ENCODE measurements at places on chromosomes 3 and 15.
A peak's percentile ranks its signal among the peaks of the same experiment; 100 is the strongest.

- DNase-seq = no peak
These were observed 2.1 kb upstream of the PAQR9 start for GRCh38 chr3:142965581-142965980.

DNA sequence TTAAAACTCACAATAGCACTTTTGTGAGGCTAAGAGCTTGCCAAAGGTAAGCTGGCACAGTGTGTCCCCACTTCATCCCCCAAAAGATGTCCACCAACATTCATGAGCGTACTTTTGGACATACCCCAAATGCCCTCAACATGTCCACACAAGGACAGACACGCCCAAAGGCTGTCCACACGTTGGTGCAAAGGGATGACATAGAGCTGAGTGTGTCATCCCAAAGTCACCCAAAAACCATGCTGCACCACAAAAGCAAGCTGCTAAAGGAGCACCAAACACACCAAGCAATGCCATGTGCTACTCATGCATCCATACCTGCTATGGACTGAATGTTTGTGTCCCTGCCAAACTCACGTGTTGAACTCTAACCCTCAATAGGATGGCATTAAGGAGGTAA is 57.9 kb downstream of the KLF13 start:
- no peak for DNase-seq

DNA sequence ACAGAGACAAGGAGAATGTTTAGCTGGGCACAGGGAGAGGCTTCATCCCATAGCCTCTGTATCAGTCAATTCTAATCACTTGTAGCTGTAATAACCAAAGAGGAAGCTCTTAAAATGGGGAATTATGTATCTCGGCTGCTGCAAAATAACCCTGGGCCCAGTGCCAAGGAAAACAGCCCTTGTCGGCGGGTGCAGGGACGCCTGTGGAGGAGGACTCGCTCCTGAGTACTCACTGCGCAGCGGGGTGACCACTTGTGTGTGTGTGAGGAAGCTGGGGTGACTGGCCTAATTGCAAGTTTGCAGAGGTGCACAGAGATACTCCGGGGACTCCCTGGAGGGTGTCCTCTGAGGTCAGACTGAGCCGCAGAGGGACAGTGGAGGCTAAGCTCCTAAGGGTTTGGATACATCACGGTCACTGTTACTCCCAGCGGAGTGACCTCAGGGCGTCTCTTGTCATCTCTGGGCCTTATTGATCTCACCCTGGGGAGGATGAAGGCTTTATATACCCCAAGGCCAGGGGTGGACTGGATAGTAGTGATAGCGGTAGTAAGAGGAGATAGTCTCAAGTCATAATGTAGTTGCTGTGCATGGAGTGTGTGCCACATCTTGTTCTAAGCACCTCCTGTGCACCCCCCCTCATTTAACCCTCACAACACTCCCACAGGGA is 37.2 kb downstream of the SLC6A6 start:
- peak; percentile 87 for DNase-seq

DNA sequence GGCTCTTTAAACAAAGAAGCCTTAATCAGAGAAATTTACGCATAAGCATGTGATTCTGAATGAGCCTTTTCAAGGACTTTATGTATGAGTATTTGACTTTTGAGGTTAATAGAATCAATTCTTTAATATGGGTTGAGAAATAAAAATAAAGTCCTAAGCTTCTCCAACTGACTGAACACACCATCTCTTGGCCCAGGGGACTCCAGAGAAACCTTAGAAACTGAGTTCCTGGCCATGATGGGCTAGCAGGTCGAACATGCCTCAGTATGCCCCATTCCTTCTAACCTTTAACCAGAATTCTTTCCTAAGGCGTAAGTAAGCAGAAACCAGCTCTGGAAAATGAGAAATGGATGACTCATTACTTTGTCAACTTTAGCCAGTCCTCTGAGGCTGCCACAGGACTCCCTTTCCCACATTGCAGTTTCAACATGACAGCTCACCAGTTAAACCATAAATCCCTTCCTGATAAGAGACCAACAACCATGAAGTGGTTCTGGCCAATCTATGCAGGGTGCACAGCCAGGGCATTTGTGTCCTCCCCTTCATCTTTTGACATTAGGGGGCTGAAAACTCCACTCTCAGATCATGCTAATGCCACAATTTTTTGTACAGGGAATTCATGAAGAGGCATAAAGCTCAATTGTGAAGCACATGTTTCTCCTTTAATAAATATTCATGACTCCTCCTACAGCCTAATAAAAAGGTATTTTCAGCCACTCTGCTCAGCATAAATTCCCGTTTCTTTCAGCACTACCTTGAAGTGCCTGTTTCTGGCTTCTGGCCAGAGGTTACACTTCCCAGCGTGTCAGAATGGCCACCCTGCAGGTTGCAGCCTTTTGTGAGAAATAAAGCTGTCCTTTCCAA is 33.3 kb downstream of the TM4SF18 start:
- no peak for DNase-seq

DNA sequence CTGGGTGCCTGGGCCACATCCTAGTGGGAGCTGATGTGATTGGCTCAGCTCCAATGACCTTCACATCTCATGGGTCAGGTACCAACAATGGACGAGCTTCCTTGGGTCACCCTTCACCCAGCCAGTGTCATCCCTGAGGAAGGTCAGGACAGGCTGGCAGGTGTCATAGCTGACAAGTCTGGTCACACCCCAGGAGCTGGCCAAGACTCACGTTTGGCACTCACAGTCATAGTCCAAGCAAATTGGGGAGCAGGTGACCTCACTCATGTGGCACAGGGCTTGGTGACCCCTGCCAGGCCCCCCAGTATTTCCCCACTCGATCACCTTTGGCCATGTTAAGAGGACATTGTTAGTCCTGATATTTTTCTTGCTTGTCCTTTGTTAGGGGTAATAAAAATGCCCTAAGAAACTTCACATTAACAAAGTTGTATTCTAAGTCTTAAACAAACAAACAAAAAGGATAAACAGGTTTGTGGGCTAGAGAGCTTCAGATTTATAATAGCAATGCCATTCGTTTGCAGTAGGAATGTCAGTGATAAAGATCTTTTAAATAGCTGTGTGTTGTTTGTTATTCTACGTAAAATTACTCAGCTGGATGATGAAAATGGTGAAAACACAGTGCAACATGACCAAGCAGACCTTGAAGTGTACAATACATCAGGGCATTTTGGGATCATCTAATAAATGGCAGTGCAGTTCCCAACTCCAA is 79.5 kb upstream of the POMGNT2 start:
- no peak for DNase-seq

- DNase-seq = no peak
These were observed 339.6 kb upstream of the TPRG1 start for GRCh38 chr3:188832146-188832545.

DNA sequence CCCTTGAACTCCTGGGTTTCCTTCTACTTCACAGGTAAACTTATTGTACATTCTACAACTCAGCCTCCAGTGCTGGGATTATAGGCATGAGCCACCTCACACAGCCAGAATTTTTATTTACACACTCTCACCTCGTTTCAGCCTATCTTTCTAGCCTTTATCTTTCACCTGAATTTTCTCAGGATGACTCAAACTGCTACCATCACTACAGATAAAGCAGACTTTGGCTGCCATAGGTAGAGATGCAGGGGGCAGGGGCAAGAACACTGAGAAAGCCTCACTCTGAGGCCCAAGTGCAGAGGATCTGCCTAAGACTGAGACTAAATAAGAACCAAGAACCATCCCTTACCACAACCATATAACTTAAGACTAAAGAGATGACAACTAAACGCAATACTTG is 59.0 kb downstream of the ETFA start:
- no peak for DNase-seq

DNA sequence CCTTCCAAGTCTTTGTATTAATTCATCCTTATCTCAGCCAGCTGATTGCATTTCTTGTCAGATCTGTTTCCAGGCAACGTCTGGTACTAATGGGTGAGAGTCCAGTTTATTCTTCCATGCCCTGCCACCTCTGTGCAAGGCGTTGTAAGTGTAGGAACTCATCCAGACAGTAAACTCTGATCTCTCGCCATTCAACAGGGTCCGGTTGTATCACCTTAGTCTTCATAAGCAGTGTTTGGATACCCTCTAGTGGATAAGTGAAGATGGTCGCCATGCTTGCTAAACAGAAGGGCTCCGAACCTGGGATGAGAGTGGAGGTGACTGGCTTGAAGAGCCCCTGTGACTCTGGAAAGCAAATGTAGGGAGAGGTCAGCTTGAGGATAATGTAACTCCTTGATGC is 51.6 kb upstream of the CMTM7 start:
- peak; percentile 65 for DNase-seq

GRCh38 chr3:15205934-15206661 is at the start of gene CAPN7:
TSS of gene CAPN7 (plus strand) at chr3:15206246. CDS start at chr3:15206496, 250 bp downstream.
- peak; percentile 98 for DNase-seq

DNA sequence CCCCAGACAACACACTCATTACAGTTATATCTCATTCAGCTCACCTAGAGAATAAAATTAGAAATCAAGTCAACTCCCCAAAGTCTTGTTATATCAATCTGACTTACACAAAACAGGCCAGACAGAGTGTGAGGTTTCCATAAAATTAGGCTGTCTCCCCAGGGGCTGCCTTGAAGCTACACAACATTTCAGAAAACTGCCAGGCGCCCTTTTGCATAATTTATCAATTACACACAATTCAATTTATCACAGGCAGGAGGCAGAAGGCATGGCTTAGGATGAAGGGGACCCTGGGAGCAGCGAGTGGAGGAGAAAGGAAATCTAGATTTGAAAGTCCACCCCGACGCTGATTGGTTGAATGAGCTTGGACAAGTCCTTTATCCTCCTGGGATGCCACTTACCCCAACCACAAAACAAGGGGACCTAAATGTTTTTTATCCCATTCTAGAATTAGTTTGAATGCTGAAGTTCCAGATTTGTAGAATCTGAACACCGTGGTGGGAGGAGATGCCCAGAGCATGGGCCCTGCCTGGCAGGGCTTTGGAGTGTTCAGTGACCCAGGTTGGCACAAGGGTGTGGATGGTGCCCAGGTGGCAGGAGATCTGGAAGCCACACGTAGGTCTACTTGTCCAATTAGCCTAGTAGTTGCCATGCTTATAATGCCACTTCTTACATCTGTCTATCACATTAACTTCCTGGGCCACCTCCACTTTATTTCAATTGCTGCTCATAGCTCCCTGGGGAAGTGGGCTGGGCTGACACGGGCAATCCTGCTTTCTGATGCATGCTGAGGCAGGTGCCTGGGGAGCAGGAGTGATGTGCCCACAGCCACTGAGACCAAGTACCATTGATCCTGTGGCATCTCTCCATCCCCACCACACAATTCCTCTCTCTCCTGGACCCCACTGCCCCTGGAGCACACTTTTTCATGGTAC is 119.8 kb upstream of the TLE3 start:
- peak; percentile 58 for DNase-seq

GRCh38 chr3:194203482-194204041 is 67.6 kb downstream of the HES1 start:
- DNase-seq = no peak

DNA sequence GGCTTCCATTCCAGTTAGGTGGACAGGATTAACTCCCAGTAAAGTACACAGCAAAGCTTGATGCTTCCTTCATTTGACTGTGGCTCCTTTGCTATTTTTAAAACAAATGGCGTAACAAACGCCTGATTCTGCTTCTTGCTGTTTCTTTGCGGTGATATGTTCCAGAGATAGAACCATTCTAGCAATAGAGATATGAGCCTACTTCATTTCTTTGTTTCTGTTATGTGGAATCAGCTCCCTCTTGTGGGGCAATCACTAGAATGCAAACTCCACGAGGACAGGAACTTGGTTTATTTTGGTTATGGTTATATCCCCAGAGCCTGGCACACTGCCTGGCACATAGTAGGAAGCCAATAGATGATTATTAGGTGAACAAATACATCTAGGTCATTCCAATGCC is 122.6 kb upstream of the SLC6A11 start:
- DNase-seq = no peak

DNA sequence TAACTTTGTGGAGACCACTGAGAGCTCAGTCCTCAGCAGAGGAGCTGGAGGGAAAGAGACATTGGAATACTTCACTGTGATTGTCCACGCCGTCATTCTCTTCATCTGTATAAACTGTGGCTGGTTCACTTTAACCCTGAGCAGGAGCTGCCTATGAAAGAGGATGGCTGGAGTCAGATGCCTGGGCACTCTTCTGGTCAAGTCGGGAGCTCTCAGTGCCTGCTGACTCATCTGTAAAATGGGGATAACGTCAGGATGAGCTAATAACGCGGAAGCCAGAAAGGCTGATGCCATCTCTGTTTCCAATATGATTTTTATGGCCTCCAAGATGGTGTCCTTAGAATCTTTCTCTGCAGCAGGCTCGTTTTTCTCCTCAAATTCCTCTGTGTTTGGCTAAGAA is 51.6 kb upstream of the MRPS22 start:
- DNase-seq = no peak

GRCh38 chr3:122458992-122459391 is 43.1 kb upstream of the WDR5B start:
- DNase-seq = no peak

GRCh38 chr3:110708156-110708555 is 363.5 kb upstream of the NECTIN3 start:
- no peak for DNase-seq

- no peak for DNase-seq
These were observed 51.0 kb upstream of the TP63 start for GRCh38 chr3:189580190-189580589.

GRCh38 chr3:100697723-100698285 is 11.5 kb upstream of the TFG start:
- DNase-seq = no peak

GRCh38 chr3:190853464-190853863 is 9.0 kb downstream of the GMNC start:
- no peak for DNase-seq

DNA sequence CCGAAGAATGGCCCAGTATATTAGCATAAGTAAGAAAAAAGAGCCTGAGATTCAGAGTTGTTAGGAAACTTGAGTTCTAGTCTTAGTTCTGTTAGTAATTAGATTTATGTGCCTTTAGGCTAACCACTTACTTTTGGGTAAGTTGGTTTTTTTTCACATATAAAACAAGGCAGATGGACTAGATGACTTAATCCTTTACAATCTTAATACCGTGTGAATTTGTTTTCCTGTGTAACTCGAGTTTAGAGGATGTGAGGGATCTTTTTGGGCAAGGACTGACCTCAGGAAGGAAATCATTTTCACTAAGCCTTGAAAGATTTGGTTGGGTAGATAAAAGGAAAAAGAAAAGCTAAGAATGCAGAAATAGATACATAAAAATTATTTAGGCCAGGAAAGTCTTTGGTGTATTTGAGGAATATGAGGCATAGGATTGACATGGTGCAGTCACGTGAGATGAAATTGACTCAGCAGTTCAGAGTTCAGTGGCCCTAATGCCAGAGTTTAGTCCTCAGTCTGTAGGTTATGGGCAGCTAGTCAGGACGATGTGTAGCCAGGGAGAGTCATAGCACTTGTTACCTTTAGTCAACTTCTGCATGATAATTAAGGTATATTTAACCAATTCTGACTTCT is 34.6 kb downstream of the PAK2 start:
- DNase-seq = no peak

- no peak for DNase-seq
These were observed 12.6 kb downstream of the ETV5 start for GRCh38 chr3:186096290-186096689.

DNA sequence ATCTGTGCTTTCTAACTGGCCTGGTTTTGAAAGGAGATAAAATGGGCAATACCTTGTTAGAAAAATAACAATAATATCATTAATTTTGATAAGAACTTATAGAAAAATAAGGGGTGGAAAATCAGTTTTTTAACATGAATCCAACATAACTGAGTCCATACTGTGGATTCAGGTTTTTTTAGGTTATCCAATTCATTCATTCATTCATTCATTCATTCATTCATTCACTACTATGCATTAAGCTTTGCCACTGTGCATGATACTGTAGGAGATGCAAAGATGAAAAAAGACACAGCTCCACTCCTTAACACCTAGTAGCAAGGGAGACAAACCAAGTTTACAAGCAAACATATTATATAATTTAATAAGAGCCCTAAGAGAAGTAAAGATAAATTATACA is 97.0 kb upstream of the TNIK start:
- DNase-seq = no peak

All from SK-N-SH (cell line).